ENCODE measurements at places on chromosomes 6 and 20.

GRCh38 chr20:9412309-9412708, 102.1 kb upstream of the LAMP5 start:
- DNase-seq: no peak

GRCh38 chr20:11958855-11959254, 41.2 kb downstream of the BTBD3 start:
- DNase-seq: no peak

GRCh38 chr6:108484016-108484415, 76.7 kb upstream of the FOXO3 start:
- DNase-seq: no peak

GRCh38 chr6:26502165-26502564, 2.1 kb downstream of the BTN1A1 start:
- no peak for DNase-seq

DNA sequence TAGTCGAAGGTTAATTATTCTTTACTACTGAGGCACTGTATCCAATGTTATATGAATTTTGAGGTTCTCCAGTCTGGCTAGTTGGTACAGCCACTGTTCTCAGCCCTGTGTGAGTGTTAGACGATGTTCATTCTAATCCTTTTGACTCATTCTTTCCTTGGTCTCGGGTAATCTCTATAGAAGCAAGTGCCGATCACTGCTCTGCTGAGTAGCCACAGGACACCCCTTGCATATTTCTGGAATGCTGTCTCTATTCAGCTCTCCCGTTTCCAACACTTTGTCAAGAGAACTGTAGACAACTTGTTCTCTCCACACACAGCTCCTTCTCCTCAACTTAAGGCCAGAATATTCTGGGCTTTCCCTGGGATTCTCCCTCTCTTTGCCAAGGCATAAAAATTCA, 42.4 kb upstream of the PLCB1 start:
- DNase-seq: no peak

GRCh38 chr20:13868331-13868730, 83.5 kb downstream of the NDUFAF5 start:
- DNase-seq: no peak

- no peak for DNase-seq
Measured at GRCh38 chr6:163300838-163301237, 113.7 kb upstream of the QKI start.

DNA sequence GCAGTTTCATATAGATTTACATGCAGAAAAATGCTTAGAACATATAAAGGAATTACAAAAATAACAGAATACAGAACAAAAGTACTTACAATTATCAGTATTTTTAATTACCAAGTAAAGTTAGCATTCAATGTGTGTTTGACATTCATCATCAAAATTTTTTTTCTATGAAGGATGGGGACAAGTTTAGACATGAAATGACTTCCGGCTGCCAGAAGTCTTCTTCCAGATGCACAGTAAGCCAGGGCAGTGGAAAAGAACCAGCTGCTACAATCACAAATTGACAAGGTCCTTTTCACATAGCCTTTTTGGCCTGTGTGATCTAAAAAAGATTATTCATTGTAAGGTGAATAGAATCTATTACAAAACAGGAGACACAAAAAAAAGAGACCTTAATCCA, 73.8 kb downstream of the HUS1B start:
- no peak for DNase-seq

GRCh38 chr20:10537850-10538480, 102.9 kb downstream of the SLX4IP start:
- no peak for DNase-seq

GRCh38 chr6:16883414-16883813, 122.2 kb upstream of the ATXN1 start:
- no peak for DNase-seq

GRCh38 chr20:23023621-23024177, 11.4 kb upstream of the SSTR4 start:
- no peak for DNase-seq
